Pons (tissue), 1 donor: ENCODE measurements at places on chromosomes 7 and 10.
A peak's percentile ranks its signal among the peaks of the same experiment; 100 is the strongest.

GRCh38 chr10:34147641-34148304 lies 667.3 kb downstream of the PARD3 start:
- no peak for DNase-seq

DNA sequence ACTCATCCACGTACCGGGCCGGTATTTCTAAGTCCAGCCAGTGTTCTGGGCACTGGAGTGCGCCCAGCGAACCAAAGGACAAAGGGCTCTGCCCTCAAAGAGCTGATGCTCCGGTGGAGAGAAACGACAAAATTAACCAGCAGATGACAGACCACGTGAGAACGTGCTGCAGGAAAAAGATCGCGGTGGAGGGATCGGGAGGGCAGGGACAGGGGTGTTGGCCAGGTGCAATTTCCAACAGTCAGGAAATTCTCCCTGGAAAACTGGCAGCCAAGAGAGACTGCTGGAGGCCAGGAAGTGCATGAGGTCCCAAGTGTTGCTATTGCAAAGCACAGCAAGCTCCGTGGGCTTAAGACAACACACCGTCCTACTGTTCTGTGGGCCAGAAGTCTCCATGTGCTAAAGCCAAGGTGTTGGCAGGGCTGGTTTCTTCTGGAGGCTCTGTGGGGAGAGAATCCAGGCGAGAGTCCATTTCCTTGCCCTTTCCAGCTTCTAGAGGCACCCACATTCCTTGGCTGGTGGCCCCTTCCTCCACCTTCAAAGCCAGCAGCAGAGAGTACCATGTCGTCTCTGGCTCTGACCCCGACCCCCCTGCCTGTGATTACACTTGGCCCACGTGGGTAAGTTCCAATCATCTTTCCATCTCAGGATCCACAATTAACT lies 21.3 kb upstream of the AMZ1 start:
- DNase-seq = no peak

- no peak for DNase-seq
Measured at GRCh38 chr10:92542458-92542857, 31.4 kb downstream of the IDE start.

DNA sequence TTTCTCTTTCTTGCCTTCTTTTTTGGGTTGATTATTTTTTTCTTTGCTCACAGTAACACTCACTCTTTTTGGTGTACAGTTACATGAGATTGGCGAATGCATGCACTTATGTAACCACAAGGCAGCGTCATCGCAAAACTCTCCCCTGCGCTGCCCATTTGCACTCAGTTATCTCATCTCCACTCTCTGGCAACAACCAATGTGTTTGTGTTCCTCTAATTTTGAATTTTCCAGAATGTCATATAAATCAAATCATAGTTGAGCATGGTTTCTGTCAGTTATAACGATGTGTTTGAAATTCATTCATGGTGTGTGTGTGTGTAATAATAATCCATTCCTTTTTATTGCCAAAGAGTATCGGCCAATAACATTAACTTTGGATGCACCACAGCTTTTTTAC lies 23.0 kb upstream of the IGFBP3 start:
- no peak for DNase-seq

DNA sequence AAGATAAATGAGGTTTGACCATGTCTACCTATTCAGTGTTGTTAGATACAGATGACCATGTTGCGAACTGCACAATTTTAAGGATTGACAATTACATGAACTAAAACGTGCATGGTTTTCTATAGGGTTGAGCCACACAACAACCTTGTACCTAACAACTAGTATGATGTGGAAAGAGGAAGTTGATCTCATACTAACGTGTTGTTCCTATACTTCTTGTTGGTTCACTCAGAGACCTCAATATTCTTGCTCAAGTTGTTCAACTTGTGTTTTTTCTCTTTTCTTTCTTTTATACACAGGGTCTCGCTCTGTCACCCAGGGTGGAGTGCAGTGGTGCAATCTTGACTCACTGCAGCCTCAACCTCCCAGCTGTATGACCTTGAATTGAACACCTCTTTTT lies 6.1 kb upstream of the KEL start:
- DNase-seq = no peak

DNA sequence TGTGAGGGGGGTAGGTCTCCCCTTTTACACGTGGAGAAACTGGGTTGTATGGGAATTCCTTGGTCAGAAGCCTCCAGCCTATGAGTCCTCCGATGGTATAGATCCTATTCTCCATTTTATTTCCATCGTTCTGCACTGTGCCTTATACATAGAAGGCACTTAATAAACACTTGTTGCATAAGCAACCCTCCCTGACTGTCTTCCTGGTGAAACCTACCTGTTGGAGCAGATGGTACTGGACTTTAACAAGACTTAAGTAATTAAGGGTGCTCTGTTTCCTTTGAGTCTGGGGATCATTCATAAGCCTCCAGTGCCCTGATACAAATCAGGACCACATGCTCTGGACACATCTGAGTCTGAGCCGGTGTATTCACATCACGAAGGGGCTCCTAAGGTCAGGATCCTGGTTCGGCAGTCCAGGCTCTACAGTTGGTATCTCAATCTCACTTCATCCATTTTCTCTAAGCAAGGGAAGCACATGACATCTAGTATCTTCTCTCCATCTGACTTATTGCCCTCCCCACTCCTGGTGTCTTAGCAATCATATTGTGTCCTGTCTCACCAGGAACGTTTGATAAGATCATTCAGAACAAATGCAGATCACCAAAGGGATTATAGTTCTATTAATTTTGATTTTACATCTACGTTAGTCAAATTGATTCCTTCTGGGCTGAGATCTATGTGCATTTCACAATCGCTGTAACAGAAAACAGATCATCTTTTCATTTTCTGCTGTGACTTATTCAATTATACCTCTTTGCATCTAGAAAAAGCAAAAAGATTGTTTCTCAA lies 22.8 kb upstream of the EZH2 start:
- DNase-seq = no peak

DNA sequence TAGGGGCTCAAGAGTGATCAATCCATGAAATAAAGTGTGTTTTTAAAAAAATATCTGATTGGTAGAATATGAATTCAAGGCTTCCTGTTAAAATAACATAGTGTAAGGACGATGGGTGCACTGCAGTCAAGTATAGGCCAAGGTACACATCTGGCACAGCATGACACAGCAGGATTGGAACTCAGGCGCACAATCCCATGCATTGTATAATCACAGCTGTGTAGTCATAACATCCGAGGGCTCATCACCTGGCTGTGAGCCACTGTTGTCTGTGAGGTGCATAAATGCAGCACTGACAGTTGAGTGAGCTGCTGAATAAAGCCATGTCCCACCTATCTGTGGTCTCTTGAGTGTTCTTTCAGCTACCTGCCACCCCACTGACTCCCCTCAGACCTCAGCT lies 142.3 kb upstream of the HPS1 start:
- DNase-seq = peak; percentile 17

DNA sequence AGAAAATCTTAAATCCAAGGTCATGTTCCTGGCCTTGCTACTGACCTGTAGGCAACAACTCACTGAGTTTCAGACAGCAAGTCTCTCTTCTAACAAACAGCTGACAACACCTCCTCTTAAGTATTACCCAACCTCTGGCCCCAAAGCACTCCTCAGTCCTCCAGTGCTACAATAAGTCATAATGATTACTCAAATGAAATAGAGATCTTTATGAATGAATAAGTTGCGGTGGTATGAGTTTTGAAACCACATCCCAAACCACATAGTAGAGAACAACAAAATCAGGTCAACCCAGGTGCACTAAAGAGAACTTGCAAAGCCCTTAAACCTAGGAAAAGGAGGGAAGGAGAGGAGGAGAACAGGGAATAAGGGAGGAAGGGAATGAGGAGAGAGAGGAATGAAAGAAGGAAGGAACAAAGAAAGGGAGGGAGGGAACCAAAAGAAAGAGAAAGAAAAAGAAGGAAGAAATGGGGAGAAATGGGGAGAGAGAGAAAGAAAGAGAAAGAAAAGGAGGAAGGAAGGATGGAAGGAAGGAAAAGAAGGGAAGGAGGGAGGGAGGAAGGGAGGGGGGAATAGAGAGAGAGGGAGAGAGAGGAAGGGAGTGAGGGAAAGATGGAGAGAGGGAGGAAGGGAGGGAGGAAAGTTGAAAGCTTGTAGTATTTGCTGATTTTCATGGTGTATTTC lies 142.8 kb upstream of the CALCR start:
- DNase-seq = no peak

DNA sequence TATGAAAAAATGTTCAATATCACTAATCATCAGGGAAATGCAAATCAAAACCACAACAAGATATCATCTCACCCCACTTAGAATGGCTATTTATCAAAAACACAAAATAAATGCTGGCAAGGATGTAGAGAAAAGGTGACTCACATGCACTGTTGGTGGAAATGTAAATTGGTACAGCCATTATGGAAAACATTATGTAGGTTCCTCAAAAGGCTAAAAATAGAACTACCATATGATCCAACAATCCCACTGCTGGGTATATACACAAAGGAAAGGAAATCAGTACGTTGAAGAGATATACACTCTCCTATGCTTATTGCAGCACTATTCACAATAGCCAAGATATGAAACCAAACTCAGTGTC lies 50.2 kb downstream of the CDK1 start:
- DNase-seq = no peak

DNA sequence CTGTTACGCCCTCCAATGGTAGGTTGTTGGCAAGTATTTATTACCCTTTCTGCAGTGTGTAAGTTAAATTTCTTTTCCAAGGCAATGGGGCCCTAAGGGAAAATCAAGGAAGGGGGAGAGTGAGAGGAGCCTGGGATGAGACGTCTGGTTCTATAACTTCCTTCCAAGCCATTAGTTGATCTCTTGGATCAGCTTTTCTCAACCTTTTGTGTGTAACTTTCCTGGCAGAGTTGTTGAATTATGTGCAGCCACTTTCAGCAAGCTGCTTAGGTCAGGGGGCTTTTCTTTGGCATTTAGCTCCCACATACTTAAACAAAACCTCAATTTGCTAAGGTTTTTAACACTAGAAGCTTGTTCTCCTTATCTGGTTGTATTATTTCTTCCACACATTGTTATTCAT lies 127.1 kb downstream of the NXPH1 start:
- DNase-seq = no peak

DNA sequence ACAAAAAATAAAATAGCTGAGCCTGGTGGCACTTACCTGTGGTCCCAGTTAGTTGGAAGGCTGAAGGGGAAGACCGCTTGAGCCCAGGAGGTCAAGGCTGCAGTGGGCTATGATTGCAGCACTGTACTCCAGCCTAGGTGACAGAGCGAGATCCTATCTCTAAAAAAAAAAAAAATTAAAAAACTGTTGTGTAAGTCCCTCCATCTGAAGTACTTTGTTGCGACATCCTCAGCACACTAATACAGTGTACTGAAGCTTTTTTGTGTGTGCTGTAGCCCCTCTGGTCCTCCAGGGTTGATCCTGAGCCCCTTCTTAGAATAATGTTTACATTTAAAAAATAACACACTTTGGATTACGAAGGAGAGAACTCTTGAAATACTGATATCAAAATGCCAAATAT lies 71.3 kb downstream of the PFKFB3 start:
- DNase-seq = no peak

DNA sequence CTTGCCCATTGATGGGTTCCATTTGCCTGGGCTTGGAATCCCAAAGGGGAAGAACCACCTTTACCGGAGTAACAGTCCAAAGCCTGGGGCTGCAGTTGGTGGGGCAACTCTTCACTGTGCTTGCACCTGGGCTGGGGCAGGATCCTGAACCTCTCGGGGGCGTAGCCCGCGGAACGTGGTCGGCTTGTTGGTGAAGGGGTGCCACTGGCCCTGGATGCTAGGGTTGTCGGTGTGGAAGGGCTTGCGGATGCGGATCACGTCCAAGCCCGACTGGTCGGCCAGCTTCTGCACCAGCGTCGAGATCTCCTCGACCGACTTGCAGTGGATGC lies 710 bp downstream of the MRPL43 start:
- DNase-seq = no peak

- DNase-seq = no peak
Measured at GRCh38 chr7:15703732-15704131, 17.2 kb upstream of the MEOX2 start.

GRCh38 chr7:118657391-118658005 lies 433.0 kb downstream of the ANKRD7 start:
- peak; percentile 21 for DNase-seq

- no peak for DNase-seq
Measured at GRCh38 chr7:115146148-115146547, 224.3 kb downstream of the MDFIC start.

GRCh38 chr10:86840498-86840897 lies 84.1 kb downstream of the BMPR1A start:
- peak; percentile 71 for DNase-seq

GRCh38 chr7:1312136-1313070 lies 79.7 kb downstream of the UNCX start:
- DNase-seq = no peak

GRCh38 chr10:127522298-127522697 lies 26.8 kb upstream of the NPS start:
- no peak for DNase-seq

DNA sequence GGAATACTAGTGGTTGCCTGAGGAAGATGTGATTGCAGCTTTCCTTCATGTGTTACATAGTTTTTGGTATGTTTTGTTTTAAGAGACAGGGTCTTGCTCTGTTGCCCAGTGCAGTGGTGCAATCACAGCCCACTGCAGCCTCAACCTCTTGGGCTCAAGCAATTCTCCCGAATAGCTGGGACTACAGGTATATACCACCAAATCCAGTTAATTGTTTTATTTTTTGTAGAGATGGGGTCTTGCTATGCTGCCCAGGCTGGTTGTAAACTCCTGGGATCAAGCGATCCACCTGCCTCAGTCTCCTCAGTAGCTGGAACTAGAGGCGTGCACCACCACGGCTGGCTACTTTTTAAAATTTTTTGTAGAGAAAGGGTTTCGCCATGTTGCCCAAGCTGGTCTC lies 79.1 kb upstream of the TMEM248 start:
- DNase-seq = no peak
